Urinary bladder (tissue), 4 donors: ENCODE measurements at places on chromosomes 13 and 19.

GRCh38 chr19:52070496-52070895 is 21.9 kb upstream of the ZNF432 start:
- no peak for DNase-seq

DNA sequence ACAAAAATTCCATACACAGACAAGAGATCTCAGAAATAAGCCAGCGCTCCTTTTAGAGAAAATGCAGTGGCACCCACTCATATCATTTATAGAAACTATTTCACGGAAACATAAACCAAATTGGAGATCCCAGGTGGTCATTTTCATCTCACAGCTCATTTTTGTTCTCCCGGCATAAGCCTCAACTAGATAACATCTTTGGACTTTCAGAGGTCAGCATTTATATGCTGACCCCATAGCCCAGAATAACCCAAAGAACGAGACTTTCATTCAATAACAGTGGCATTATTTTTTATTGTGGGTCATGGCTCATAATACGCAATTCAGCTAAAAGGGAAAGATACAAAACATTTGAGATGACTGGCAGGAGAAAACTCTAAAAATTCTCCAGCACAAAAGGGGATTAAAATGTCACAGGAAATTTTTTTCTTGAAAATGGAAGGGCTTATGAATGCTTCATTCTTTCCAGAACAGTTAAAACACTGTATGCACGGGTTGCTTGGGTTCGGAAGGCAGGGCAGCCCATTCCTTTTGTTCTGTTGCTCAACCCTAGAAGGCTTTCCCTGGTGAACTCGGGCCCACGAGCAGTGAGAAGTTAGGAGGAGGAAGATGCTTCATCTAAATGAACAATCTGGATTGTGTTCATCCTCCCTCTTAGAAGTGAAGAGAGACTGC is 24.0 kb downstream of the STARD13 start:
- DNase-seq, result no peak

DNA sequence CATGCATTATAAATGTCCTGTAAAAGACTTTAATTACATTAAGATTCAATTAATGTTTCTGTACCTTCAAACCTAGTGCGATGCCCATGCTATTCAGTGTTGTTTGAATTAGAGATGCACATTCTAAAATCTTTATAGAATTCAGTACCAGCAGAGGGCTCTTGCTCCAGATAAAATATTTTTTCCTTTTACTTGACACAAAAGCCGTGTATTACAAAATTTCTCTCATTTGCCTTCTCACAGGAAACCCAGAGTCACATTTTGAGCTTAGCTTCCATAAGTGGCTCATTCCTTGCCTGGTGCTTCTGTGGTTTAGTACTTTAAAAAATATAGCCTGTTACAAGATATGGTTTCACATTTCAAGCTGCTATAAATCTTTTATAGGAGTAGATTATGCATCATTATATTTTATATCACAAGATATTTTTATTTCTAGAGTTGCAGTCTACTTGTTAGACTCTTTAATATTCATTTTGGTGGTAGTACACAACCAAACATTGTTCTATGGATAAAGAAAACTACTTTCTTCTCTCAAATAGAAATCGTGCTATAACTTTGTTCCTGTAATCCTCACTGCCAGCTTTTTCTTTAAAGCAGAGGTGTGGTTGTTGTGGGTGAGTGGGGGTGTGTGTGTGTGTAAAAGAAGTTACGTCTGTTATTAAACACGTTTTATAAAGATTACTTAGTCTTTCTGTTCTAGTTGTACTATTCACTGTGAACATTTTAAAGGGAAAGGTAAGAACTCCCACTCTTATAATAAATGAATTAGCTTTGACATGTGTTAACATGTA is 101.4 kb downstream of the RNF17 start:
- DNase-seq, result no peak

DNA sequence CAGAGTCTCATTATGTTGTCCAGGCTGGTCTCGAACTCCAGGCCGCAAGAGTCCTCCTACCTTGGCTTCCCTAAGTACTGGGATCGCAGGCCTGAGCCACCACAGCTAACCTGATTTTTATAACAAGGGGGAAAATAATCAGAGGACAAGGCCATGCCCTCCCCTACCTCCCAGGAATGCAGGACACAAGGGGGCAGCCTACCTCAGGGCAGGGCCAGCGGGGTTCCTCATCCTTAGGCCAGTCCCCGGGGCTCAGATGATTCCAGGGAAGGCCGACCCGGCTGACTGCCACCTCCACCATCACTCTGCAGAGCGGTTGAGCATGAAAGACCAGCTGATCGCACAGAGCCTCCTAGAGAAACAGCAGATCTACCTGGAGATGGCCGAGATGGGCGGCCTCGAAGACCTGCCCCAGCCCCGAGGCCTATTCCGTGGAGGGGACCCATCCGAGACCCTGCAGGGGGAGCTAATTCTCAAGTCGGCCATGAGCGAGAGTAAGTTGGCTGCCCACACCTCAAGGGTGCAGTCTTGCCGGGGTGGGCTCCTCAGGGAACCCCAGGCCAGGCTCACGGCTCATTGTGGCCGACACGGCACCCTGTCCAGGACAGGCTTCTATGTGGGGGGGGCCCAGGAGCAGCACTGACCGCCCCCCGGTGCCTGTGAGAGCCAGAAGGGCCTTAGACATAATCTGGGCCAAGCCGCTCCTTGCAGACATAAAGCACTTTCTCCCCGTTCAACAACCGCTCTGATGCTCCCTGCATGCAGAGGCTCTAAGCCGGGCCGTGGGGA is 26.8 kb downstream of the PEX11G start:
- no peak for DNase-seq

- no peak for DNase-seq
These were observed 208.6 kb downstream of the URI1 start for GRCh38 chr19:30150626-30151025.

DNA sequence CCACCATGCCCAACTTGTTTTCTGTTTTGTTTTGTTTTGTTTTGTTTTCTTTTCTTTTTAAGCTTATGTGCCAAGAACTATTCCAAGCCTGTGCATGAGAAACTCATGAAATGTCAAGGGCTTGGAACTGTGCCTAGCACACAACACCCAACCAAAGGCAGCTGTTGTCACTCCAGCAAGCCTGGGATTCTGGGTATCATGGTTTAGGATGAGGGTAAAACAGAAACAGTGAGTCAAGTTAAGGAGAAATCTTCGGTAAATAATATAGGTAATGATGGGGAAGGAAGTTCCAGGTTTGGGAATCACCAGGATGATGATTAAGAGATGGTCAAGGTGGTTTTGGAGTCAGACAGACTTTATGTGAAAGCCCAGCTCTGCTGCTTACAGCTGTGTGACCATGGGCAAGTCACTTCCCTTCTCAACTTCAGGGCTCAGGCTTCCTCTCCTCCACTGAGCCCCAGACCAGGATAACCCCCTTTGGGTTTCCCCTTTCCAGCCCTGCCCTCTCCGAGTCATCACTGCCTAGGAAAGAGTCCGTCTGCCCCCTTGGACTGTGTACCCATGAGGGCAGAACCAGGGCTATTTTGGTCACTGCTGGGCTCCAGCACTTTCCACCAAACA is 5.0 kb downstream of the PVR start:
- DNase-seq, result no peak
